Dorsolateral prefrontal cortex (tissue), 122 donors: ENCODE measurements at places on chromosomes 7 and 10.

DNA sequence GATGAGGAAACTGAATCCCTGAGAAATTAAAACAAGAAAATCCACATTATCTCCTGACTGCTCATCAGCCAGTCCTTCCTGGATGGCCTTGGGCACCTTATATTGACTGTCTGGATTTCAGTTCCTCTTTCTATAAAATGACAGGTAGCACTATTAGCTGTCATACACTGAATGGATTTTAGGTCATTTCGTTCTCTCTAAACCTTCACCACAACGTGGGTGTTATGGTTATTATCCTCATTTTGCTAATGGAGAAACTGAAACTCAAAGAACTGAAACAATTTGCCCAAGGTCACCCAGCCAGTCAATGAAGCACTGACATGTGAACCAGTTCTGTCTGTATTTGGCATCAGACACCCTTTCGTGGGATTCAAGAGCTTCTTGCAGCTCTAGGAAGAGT, 193.8 kb downstream of the CYP26A1 start:
- no peak for DNase-seq

DNA sequence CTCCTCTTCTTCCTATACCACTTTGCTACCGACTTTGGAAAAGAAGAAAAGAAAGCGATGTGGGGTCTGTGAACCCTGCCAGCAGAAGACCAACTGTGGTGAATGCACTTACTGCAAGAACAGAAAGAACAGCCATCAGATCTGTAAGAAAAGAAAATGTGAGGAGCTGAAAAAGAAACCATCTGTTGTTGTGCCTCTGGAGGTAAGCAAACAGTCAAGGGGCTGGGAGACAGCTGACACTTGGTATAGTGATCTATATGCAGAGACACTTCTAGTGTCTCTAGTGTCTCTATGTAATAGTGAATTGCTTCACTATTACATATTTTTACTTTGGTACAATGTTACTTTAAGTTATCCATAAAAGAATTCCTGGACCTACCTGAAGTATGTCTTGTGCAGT, 13.9 kb downstream of the TET1 start:
- no peak for DNase-seq

DNA sequence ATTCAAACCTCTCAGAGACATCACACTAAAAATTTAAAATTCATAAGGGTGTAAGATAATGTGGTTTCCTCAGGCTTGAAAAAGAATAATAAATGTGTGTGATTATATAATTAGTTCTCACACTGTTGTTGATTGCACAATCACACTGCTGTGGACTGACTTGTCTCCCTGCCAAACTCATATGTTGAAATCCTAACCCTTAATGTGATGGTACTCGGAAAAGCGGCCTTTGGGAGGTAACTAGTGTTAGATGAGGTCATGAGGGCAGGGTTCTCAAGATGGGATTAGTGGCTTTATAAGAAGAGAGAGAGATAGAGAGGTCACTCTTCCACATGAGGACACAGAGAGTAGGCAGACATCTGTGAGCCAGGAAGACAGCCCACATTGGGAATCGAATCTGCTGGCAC, 128.5 kb upstream of the COL1A2 start:
- DNase-seq: no peak

- DNase-seq: no peak
Observed at GRCh38 chr10:78911533-78912340, 157.0 kb upstream of the ZMIZ1 start.

DNA sequence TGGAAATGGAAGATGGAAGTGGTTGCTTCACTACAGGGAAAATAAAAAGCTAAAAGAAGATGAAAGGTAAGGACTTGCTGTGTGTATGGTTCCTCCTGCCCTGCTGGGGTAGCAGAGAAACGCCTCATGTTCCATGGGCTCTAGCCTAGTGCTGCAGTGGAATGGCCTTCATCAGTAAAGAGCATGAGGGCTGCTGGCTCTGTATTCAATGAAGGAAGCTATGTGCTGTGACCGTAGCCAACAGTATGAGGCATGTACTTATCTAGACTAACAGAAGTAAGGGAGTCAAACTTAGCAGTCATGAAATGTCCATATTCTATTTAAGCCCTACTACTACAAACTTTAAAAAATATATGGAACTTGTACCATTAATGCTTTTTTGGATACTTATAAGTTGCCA, 54.3 kb downstream of the GDI2 start:
- DNase-seq: no peak

DNA sequence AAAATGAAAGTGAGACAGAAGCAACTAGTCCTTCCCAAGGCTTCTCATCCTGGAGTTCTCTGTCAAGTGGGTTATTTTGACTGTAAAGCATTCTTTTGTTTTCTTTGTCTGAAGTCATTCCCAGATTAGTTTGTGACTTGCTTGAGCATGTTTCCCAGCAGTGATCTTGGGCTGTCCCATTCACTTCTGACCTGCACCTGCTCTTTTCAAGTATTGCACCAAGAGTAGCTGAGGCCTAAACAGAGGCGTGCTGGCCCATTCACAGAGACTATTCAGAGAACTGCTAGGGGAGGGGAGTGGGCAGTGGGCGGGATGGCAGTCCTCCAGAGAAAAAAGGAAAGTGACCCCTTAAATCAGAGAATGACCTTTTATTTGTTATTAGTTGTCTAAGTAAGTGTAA, 61.3 kb downstream of the CACNA2D1 start:
- DNase-seq: no peak

DNA sequence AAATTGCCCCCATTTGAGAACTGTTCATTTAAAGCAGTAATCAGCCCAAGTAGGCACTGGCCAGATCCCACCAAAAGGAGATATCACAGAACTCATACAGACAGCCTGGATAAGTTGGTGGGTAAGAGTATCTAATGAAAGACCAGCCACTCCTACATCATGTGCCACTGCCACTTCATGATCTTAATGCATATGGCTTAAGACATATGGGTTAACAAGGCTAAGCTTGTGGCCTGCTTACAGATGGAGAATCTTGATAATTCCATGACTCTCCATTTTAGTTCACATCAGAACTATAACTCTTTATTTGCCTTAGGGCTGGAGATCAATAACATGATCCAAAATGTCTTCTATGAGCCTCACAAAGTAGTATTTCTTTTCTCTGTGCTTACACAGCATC, 6.8 kb upstream of the IFIT1B start:
- DNase-seq: no peak

DNA sequence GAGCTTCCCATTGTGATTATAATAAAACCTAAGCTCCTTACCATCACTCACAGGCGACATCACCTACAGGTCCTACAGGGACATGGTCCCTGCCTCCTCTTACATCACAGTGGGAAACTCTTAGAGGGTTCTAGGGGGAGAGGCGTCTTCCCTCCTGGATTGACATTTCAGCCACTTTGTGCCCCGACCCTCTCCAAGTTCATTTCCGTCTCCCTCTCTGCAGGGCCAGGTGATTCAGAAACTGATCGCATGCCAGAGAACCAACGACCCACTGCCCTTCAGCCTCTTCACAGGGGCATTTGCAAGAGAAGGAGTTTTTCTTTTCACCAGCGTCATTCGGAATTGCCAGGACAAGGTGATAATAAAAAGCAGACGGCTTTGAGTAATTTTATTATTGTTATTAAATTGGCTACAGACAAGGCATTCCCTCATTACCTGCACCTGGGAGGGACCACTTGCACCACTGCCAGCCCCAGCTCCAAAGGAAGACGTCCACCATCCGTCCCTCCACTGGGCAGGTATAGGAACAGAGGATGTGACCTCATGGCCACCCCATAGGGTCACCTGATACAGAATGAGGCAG, 85.8 kb upstream of the CUX1 start:
- no peak for DNase-seq

DNA sequence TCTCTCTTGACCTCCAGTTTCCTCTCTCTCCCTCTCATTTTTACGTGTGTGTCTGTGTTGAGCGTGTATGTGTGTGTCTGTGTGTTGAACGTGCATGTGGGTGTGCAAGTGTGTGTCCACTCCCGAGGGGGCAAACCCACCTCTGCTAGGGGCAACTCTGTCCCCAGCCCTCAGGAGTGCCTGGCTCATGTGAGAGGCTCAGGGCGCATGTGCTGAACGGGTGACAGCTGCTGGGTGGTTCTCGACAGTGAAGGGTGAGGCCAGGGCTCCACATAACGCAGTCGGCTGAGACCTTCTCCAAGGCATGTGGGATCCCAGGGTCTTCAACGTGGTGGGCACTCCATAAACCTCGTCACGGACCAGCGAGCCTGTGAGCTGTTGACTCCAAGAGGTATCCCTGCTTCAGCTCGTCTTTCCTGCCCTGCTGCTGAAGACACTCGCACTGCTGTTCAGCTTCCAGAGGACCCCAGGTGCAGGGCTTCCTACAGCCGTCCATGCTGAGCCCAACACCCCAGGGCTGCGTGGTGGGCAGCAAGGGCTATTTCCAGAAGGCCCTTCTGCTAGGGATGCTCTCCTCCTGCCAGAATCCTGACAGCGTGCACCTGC, 361.6 kb upstream of the SHH start:
- DNase-seq: no peak

DNA sequence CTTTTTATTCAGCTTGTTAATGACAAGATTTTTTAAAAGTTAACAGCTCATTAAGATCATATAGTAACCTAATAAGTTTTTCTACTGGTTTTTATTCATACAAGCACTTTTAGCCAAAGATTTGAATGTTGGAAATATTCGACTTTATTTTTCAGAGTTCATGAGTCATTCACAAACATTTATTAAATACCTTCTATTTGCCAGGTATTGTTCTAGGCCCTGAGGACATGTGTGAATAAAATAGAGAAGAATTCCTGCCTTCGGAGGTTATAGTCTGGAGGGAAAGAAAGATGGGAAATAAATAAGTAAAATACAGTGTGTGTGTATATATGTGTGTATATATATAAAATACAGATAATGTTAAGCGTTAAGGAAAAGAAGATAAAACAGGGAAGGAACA, 31.5 kb downstream of the BTAF1 start:
- DNase-seq: no peak
